Epithelial cell of proximal tubule (primary cell): ENCODE measurements at places on chromosomes 5 and 9. TPM values are rescaled to one million over a fixed set of nuclear protein-coding genes. Genes with fewer than 3 reads are reported as not detected.
A peak's percentile ranks its signal among the peaks of the same experiment; 100 is the strongest.

Gene UGT3A2
- not detected in 2 replicates for total RNA-seq

Gene GRXCR2
- total RNA-seq = not detected in 2 replicates

Gene SLC4A9
- not detected in 2 replicates for total RNA-seq

Gene MACIR
- total RNA-seq = 10.8 and 11.9 TPM in 2 replicates

Gene SOX30
- total RNA-seq = 0.23 TPM in 1 of 2 replicates, not detected in the other

Gene SH3GL2
- 0.87 and 3.4 TPM in 2 replicates for total RNA-seq

Gene F12
- total RNA-seq = 9.2 and 12.9 TPM in 2 replicates

Gene CYFIP2
- total RNA-seq = 56.5 and 59.2 TPM in 2 replicates

Gene ARL14EPL
- total RNA-seq = 0.17 TPM in 1 of 2 replicates, not detected in the other

Gene PRR16
- total RNA-seq = 0.23 and 0.94 TPM in 2 replicates

- DNase-seq = peak; percentile 36
Observed at GRCh38 chr5:123511290-123511647, 708 bp upstream of the CSNK1G3 start.

GRCh38 chr5:53733853-53734252, 173.4 kb downstream of the NDUFS4 start:
- no peak for DNase-seq

DNA sequence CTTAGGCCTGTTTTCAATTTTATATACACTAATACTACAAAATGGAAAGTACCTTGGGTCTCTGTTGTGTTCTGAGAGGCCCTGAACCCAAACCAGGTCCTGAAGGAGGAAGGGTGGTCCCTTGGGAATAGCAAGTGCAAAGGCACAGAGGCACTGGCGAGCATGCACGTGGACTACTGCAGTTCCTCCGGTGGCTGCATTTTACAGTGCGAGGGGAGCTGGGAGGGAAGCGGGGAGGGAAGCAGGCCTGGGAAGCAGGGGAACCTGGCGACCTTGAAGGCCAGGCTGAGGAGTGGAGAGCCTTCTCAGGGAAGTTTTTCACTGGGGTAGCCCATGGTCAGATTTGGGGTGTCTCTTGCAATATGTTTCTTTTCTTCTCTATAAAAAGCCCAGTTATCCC, 33.9 kb downstream of the MORN5 start:
- DNase-seq = no peak

DNA sequence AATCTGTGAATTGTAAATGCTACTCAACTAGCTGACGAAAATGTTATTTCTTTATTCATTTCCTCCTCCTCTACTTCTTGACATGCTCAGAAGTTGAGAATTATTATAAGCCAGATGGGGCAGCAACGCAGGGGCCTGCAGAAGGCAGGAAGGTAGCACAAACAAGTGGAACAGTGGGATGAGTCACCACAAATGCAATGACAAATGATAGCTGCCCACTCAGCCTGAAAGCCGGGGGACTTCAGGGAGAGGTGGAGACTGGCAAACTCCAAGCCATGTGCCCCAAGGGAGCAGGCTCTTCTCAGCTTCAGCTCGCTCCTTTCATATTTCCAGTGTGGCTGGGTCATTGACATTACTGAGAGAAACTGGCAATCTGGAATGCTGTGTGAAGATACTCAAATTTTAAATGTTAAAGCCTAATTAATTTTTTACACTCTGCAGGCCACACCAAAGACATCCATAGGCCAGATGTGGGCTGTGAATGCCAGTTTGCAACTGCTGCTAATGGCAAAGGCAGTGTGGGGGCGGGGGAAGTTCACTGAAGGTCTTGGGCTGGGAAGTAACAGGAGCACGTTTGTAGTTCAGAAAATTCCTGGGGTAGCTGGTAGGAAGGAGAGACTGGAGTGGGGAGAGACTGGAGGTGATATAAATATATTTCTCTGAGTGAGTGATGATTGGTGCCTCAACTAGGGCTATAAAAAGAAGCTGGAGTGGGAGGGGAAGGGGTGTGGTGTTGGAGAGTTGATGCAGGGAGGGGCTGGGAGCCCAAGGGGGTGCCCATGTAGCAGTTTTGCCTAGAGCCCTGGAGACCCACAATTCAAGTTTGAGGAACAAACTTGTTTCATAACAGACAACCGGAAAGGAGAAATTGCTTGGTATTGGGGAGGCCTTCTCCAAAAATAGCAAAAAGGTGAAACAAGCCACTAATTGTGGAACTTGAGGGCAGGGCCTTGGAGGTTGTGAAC, 20.8 kb upstream of the ADRB2 start:
- no peak for DNase-seq

- DNase-seq = no peak
Observed at GRCh38 chr5:160930406-160930805, 78.4 kb upstream of the ATP10B start.

DNA sequence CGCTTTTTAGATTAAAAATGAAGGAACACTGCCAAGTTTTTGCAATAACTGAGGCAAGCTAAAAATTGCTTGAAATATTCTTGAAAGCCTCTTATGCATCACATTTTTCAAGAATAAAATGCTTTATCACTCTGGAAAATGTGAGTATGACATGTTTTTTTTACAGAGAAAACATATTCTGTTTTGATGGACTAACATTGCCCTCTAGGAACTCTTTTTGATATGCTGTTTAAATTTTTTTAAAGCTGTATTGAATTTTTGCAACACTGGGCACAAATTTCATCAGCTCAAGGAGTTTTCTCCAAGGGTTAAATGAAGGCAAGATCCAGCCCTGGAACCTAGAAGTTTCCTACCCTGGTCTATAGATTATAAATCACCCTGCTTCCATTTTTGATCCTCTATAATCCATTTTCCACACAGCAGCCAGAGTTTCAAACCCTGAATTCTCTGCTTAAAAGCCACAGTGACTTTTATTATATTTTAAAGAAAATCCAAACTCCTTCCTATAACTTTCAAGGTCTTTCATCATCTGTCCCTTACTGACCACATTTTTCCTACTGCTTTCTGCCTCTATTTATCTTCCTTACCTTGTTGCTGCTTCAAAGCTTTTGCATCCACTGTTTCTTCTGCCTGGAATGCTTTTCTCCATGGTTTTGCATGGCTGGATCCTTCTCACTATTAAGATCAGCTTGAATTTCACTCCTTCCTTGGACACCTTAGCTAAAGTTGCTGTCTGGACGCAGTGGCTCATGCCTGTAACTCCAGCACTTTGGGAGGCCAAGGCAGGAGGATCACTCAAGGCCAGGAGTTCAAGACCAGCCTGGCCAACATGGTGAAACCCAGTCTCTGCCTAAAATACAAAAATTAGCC, 60.9 kb downstream of the IL31RA start:
- no peak for DNase-seq

GRCh38 chr9:112035166-112035826, 138.7 kb downstream of the UGCG start:
- DNase-seq = no peak

DNA sequence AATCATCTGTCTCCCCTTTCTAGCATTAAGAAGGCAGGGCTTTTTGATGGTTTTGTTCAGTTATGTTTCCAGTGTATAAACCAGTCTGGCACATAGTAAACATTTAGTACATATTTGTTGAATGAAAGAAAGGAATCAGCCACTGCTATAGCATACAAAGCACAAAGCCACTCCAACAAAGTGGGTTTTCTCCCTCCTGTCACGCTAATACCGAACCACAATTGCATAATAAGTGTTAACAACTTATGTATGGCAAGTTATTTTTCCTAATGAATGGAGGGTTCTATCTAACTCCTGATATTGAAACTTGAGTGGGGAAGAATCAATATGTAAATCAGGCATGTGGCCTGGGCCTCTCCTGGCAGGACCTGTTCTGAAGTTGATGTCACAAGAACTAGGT, 53.9 kb downstream of the PRUNE2 start:
- no peak for DNase-seq

- no peak for DNase-seq
Observed at GRCh38 chr9:99632349-99633038, 189.2 kb upstream of the NR4A3 start.

GRCh38 chr5:132496631-132497487, 6.3 kb upstream of the IRF1 start:
- DNase-seq = no peak

DNA sequence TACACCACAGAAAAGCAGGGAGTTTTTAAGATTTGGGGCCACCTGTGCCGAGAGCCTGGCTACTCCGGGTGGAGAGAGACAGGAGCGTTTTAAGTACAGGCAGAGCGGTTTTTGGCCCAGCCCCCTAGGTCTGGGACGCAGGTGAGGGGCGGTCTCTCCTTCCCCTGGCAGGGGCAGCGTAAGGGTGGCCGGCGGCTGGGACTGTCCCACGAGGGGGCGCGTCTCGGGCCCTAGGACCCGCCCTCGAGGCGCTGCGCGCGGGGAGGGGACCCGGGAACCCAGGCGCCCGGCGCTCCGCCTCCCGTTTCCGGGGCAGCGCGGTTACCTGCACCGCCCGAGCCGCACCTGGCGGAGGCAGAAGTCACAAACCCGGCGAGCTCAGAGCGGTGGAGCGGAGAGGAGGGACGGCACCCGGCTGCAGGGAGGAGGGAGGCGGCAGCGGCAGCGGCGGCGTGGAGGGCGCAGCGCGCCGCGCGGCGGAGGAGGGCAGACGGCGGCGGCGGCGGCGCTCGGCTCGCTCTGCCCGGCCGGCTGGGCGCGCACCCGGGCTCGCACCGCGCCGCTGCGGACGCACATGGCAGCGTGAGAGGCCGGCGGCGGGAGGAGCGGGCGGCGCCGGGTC, at the start of gene WWC1:
Gene WWC1 (plus strand): TSS at position 304 of the 622 bp plus-strand sequence. CDS start 508 bp downstream, outside the sequence.
- DNase-seq = no peak

GRCh38 chr9:9961487-9961886, 651.3 kb downstream of the PTPRD start:
- DNase-seq = no peak

GRCh38 chr5:1823381-1824034, 22.3 kb downstream of the NDUFS6 start:
- DNase-seq = no peak

DNA sequence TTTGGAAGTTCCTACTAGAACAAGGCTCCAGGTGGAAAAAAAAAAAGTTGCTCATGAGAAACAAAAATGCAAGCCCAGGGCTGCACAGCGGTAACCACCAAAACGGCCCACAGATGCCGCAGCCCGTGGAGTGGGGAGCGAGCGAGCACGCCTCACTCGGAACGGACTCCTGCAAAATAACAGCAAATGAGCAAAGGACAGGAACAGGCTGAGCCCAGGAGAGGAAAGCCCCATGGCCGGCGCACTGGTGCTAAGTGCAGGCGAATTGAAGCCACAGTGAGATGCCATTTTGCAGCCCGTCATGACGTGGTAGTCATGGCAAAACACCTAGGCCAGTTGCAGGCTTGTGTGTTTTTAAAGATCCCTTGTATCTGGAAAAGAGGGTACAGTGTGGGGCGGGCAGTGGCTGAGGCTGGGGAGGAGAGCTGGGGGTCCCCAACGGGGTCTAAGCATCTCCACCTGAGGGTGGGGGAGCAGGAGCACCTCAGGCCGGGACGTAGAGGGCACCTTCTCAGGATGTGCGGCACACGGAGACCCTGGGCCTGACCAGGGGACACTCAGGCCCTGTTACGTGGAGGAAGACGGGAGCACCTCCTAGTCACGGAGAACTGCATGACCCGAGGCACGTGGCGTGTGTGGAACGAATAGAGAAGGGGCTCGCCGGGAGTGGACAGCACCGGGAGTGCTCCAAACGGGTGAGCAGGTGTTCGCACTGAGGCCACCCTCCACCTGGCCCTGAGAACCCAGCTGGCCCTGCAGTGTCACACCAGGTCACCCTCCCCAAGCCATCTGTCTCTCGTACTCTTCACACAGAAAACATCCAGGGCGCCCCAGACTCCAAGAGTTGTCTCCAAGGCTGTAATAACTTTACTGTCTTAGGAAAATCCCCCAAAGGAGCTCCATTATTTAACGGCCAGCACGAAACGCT, 10.7 kb downstream of the GRM6 start:
- no peak for DNase-seq

DNA sequence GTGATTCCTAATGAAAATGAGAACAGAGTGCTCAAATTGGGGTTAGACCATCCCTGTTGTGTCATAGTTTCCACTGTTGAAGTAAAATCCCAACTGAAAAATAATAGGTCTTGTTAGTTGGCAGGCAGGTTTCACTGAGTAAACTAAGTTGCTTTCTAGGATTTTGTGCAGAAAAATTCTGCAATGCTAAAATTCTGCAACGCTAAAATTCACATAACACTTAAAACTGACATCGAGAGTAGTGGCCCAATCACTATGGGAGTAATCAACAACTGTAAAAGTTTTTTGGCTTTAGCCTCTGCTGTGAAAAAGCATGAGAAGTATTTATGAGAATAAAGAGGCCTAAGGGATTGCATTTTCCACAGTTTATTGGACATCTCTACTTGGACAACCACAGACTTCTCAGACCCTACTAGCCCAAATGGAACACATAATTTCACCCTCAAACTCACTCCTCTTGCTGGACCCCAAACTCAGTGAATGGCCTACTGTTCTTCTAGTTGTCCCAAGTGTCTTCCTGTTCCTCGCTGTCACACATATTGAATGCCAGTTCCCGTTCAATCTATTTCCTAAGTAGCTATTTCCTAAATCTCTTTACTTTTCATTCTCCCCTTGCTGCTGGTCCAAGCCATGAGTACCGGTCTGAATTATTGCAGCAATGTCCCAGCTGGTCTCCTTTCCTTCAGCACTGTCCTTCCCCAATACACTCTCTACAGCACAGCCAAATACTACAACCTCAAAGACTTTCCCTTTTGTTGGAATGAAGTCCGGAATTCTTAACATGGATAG, 355.4 kb downstream of the PDE4D start:
- DNase-seq = no peak

- DNase-seq = no peak
Observed at GRCh38 chr5:173916233-173916632, 28.1 kb downstream of the CPEB4 start.

- no peak for DNase-seq
Observed at GRCh38 chr5:136000932-136001331, 27.9 kb upstream of the TGFBI start.

DNA sequence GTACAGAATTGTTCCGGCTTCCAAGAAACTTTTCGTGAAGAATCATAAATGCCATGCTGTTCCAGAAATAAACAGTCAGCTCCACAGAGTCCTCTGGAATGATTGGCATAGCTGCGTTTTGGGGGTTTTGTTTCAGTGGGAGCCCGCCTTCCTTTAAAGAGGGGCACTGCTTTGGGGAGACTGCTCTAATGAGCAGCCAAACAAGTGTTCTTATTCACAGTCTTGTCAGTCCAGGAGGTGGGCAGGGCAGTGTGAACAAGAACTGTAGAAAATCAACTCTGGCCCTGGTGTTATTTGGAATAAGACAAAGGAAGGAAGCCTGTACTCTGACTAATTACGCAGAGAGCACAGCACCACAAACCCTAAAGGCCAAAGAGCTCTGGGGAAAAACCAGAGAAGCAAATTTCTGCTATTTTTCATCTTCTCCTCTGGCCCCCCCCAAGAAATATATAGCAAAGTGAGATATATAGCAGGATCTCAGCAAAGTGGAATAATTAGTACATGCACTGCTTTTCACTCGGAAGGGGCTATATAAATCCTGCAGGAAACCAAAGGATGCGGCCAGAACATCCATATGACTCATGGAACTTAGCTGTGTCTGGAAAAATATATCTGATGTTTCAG, 92.9 kb downstream of the GLDC start:
- no peak for DNase-seq
